ENCODE measurements at places on chromosomes 1 and 21. TPM values are rescaled to one million over a fixed set of nuclear protein-coding genes. Genes with fewer than 3 reads are reported as not detected.

DNA sequence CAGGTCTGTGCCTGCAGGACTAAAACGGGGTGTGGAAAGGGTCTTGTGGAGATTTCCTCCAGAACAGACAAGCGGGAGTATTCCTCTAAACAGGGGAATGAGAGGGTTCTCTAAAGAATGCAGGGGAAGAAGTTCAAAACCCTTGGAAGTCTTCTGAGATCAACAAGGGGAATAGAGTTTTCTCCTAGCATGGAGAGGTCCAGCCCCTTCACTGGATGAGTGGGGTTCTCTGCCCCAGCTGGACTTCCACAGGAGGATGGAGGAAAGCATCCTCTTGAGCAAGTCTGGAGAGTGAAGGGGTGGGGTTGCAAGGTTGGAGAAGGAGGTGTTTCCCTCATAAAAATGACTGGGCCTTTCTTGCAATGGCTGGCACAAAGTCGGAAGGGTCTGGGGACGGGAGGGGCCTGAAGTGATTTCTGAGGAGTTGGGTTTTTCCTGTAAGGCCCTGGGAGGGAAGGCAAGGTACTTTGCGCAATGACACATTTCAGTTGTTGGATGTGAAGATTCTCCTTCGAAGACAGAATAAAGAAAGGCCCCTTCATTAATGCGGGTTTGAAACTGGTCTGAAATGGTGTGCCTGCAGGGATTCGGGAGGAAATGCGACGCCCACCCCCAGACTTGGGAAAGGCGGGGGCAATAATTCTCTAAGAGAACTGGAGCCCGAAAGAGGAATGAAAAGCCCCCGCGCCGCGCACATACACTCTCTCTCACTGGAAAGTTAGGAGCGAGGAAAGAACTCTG is 884 bp downstream of the SPATA6 start:
- no peak for DNase-seq

GRCh38 chr1:236103646-236104218 is 38.6 kb upstream of the GPR137B start:
- DNase-seq = no peak

GRCh38 chr1:160680399-160680798 is 31.2 kb downstream of the CD48 start:
- no peak for DNase-seq

Gene CR1
- 5.0 TPM for total RNA-seq

DNA sequence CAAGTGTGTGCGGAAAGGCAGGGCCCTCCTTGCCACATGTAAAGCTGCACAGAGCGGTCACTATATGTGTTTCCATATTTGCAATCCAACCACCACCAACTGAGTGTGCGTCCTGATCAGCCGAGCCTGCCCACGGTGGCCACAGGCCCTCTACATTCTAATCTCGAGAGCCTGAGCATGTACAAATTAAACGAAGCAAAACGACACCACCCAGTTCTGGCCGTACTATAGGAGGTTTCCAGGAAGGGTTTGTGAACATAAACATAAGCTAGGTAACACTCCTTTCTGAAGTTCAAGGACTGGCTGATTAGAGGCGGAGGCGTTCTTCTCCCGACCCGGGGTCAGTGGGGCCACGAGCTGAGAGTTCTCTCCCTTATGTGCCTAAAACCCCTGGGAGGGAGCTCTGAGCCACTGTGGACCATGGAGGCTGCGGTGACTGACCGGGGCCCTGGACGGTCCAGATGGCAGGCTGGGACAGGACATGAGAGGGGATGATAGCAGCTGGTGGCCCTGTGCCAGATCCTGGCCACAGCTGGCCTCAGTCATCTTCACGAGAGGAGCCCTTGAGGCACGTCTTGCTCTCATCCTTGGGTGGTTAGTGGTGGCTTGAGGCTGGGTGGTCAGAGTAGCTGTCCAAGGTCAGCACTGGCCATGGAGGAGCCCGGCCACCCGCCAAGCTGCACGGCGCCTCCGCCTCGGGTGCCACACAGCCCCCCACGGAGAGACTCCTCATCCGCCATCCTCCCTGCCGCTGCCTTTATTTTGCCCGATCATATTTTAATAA is 39.1 kb upstream of the TRAPPC10 start:
- DNase-seq = no peak

- no peak for DNase-seq
These were observed 30.5 kb downstream of the KCNC4 start for GRCh38 chr1:110240476-110241210.

GRCh38 chr1:15244813-15245212 is 2.2 kb upstream of the FHAD1 start:
- DNase-seq = no peak

- no peak for DNase-seq
These were observed 528.4 kb upstream of the RGS18 start for GRCh38 chr1:191629836-191630235.

DNA sequence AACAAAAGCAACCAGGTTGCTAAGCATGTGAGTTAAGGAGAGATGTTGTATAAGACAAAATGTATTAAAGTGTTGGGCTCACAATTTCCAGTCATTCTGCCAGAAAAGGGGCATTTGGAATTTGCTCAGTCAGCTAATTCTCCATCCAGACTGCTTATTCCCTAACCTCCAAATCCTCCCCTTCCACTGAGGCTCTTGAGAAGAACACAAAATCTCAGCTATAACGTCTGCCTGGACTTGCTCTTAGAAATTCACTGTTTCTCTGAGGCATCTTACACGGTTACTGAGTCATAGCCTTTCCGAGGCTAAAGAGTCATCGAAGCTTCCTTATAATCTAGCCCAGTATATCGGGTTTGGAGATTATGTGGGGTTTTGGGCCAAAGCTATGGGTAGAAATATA is 548.2 kb upstream of the ADGRL4 start:
- no peak for DNase-seq

DNA sequence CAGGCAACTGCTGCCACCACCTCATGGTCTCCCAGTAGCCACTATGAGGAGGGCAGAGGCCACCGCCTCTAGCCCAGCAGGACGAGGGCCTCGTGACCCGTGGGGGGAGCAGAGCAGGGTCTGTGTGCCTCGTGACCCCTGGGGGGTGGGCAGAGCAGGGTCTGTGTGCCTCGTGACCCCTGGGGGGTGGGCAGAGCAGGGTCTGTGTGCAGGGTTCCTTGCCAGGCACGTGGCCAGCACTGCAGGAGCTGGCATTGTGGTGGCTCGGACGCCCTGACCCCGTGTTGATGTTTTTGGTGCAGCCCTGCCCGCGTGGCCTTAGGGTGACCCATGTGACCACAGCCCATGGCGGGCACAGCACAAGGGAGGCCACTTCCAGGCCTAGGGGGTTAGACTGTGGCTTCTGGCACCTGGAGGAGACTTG is 52.8 kb downstream of the SLX9 start:
- DNase-seq = no peak

Gene KRTAP19-6
- total RNA-seq = not detected

GRCh38 chr1:199529324-199529723 is 498.2 kb upstream of the NR5A2 start:
- DNase-seq = no peak

- DNase-seq = peak; percentile 62
These were observed 12.8 kb downstream of the ADAMTSL4 start for GRCh38 chr1:150561974-150562445.

- no peak for DNase-seq
These were observed 119.6 kb downstream of the AK5 start for GRCh38 chr1:77401384-77401783.

Gene SLC25A34
- 2.4 TPM for total RNA-seq

DNA sequence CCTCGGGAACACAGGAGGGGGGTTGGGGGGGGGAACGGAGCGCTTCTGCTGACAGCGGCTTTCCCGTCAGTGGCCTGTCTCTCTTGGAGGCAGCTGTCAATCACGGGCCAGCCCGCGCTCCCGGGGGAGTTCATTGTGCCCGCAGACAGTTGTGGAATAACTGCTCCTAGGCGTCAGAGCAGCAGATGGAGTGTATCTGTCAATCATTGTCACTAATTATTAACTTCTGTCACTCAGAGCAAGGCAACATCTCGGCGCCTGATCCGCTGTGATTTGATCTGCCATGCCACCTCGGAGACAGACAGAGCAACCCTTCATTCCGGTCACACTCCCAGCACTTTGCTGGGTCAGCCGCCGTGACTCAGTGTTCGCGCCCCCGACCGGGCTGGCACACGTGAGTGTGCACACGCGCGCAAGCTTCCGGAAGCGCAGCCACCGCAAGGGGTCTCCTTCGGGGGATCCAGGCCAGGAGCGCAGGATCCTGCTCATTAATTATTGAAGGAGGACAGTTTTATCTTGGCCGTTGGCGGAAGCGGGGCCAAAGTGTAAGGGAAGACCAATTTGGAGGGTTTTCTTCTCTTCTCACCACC is 75.8 kb downstream of the RRAGC start:
- DNase-seq = no peak

DNA sequence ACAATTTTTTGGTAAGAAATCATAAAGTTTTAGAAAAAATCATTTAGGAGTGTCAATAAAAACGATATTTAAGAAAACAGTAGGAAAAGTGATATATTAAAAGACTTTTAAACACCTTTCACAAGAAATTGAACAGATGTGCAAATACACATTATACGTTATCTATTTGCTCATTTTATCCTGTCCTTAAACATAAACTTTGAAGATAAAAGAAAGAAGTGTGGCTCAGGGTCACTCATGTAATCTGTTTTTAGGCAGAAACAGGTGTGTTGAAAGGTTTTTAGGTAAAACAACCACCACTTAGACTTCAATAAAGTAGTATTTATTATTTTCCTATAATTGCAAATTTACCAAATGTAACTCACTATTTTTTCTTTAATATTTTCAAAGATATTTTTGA is 13.1 kb downstream of the AMY2B start:
- no peak for DNase-seq

- DNase-seq = no peak
These were observed 18.7 kb upstream of the IL19 start for GRCh38 chr1:206751891-206752290.

Gene FAM163A
- not detected for total RNA-seq

DNA sequence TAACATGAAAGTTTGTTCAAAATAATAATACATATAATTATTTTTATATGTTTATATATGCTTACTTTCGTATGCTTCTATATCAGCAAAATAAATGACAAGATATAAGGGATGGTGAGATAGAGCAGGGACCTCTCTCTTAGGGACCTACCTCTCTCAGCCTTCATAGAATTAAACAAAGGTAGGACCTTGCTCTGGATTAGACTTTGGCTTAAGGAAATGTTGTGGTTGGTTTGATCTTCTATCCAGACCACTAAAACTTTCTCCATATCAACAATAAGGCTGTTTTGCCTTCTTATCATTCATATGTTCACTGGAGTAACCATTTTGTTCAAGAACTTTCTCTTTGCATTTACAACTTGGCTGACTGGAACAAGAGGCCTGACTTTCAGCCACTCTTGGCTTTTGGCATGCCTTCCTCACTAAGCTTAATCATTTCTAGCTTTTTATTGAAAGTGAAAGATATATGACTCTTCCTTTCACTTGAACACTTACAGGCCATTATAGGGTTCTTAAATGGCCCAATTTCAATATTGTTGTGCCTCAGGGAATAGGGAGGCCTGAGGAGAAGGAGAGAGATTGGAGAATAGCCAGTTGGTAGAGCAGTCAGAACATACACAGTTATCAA is 14.4 kb downstream of the FRRS1 start:
- no peak for DNase-seq

DNA sequence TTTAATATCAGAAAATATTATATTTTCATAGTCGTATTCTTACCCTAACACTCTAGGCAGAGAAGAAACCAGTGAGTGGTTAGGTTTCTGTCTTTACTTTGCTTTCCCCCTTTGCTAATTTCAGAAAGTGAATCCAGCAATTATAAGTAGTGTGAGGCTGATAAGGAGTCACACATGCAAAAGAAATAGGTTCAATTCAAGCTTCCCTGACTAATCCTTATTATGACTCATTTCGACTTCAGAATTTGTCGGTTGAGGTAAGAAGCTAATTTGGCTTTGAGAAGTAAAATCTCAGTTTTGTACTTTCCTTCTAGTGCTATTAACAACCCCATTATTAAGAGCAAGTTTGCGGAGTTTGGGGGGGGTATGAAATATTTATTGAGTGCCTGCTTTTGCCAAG is 22.4 kb downstream of the ESRRG start:
- DNase-seq = no peak

Gene DMRTA2
- 0.41 TPM for total RNA-seq

Gene HSPB7
- total RNA-seq = 223 TPM

DNA sequence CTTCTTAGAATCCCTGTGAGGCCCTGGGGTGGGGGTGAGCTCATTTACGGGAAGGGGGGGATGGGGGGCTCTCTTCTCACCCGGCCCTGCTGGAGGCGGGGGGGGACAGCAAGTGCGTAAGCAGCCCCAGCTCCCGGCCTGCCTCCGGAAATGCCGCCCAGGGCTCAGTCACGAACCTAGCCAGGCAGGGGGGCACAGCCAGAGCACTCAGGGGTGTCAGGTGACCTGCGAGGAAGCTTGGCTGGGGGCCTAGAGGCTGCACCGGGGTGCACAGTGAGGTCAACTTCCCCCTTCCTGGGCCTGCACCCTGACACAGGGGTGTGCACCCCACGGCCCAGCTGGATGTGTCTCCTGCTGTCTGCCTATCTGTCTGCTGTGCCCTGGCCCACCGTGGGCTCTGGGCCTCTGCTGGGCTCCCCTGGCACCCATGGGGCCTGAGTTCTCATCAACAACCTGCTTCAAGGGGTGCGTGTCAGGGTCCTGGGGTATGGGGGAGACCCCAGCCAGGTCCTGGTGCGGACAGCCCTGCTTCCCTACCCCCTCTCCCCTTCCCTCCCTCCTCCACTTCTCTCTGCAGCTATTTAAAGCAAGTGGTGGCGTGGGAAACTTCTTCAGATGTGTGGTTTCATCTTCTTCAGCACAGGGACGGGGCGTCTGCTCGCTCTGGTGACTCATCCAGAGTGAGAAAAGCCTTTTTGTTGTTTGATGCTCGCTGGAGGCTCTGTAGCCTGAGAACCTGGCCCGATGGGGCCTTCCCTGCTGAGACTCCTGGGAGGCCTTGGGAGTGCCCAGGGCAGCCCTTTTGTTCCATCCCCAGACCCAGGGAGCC is 92.5 kb upstream of the RUNX3 start:
- DNase-seq = no peak

GRCh38 chr1:174018565-174018964 is 3.6 kb downstream of the RC3H1 start:
- DNase-seq = no peak

DNA sequence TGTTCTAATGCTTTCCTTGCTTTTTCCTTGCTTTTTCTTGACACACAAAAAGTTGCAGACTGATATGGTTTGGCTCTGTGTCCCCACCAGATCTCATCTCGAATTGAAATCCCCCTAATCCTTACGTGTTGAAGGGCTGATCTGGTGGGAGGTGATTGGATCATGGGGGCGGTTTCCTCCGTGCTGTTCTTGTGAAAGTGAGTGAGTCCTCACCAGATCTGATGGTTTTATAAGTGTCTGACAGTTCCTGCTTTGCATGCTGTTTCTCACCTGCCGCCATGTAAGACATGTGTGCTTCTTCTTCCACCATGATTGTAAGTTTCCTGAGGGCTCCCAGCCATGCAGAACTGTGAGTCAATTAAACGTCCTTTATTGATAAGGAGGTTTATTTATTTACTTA is 11.3 kb downstream of the SPATA17 start:
- no peak for DNase-seq

- DNase-seq = no peak
These were observed 2.1 kb downstream of the POU3F1 start for GRCh38 chr1:38044221-38045215.

Data from thoracic aorta (tissue), 2 donors.